Neuronal stem cell (in vitro differentiated cells): ENCODE measurements at places on chromosomes 2 and 18.

GRCh38 chr2:68730828-68731227 is 3.8 kb upstream of the ARHGAP25 start:
- no peak for DNase-seq

DNA sequence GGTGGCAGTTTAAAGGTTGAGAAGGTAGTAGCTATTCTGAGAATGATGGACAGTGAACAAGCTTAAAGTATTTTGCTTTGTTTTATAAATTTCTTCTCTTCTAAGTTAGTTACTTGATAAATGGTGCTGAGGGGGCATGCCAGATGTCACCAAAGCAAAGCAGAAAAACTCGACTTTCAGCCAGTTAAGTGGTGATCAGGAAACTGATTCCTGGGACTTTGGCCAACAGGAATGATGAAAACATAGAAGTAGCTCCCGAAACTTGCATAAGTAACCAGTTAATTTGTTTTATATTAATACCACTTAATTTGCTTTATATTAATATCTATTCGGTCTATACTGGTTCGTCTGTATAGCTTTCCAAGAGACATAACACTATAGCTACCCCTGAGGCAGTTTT is 82.6 kb downstream of the FANCL start:
- no peak for DNase-seq

GRCh38 chr18:3902676-3903075 is 452.7 kb downstream of the TGIF1 start:
- DNase-seq = no peak

GRCh38 chr2:104746858-104747257 is 107.1 kb upstream of the POU3F3 start:
- no peak for DNase-seq

GRCh38 chr18:40929399-40929798 is 1025.6 kb upstream of the PIK3C3 start:
- no peak for DNase-seq
